ENCODE measurements at places on chromosomes 1 and 21.
A peak's percentile ranks its signal among the peaks of the same experiment; 100 is the strongest.

DNA sequence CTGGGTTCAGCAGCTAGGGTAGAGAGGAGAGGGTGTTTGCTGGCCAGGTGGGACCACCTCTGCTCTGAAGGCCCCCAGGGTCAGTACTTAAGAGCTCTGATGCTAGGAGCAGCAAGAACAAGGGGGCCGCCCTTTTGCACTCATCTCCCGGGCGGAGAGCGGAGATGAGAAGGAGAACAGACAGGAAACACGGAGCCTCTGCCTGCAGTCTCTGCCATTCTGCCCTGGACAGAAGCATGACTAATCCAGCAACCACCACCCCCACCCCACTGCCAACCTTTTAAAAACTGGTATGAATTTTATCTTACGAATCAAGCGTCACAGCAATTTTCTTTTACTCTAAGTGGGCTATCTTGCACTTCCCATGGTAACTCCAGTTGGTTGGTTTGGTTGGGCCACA lies 34.5 kb downstream of the PARP1 start:
- DNase-seq, result no peak
- H3K4me3 ChIP-seq, result no peak overlapping the region
- no peaks in the 10 kb centered on the region for H3K27me3 ChIP-seq
- H3K27ac ChIP-seq, result no peak overlapping the region
- H3K36me3 ChIP-seq, result peaks cover 95% of the 10 kb centered on the region

DNA sequence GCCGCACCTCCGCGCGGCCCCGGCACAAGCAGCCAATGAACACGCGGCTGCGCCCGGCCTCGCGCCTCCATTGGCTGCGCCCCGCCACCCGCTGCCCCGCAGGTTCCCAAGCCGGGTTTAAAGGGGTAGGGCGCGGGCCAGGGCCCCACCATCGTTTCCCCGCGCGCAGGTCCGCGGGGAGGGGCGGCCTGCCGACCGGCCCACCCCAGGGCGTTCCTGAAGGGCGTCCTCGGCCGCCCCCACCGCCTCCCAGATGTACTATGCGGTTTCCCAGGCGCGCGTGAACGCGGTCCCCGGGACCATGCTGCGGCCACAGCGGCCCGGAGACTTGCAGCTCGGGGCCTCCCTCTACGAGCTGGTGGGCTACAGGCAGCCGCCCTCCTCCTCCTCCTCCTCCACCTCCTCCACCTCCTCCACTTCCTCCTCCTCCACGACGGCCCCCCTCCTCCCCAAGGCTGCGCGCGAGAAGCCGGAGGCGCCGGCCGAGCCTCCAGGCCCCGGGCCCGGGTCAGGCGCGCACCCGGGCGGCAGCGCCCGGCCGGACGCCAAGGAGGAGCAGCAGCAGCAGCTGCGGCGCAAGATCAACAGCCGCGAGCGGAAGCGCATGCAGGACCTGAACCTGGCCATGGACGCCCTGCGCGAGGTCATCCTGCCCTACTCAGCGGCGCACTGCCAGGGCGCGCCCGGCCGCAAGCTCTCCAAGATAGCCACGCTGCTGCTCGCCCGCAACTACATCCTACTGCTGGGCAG lies at the start of gene OLIG1:
Gene OLIG1, plus strand, starts transcription at position 148 of the 750 bp plus-strand sequence. Its CDS starts 106 bp downstream, at position 254.
- no peak for DNase-seq
- no peak within 1 kb of the TSS for H3K27ac ChIP-seq
- H3K4me1 ChIP-seq, result peaks cover 18% of the 10 kb centered on the region
- H3K27me3 ChIP-seq, result peaks cover 39% of the 10 kb centered on the region
- H3K36me3 ChIP-seq, result no peaks in the 10 kb centered on the region

GRCh38 chr1:198756470-198756869 lies 117.6 kb downstream of the PTPRC start:
- peaks cover 48% of the 10 kb centered on the region for H3K36me3 ChIP-seq
- no peak overlapping the region for H3K27ac ChIP-seq
- H3K4me1 ChIP-seq, result no peaks in the 10 kb centered on the region
- H3K27me3 ChIP-seq, result no peaks in the 10 kb centered on the region
- DNase-seq, result no peak

DNA sequence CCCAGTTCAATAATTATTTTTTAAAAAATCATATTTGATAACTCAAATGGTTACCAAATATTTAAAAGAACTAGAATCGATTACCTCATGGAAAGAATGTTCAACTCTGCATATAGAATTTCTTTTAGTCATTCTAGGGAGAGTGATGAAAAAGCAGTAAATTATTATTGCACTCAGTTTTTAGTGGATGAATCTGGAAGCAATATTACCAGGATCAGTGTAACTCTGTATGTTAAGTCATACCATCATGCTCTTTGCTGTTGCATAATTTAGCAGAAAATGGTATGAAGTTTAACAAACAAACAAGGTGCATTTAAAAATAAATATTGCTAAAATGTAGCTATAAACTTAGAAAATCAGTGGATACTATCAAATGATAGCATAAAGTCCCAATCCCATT lies 46.1 kb upstream of the ARHGAP29 start:
- H3K27me3 ChIP-seq, result peaks cover 4% of the 10 kb centered on the region
- H3K36me3 ChIP-seq, result no peaks in the 10 kb centered on the region
- no peak for DNase-seq
- H3K4me1 ChIP-seq, result no peaks in the 10 kb centered on the region

GRCh38 chr1:7262611-7263010 lies 477.4 kb downstream of the CAMTA1 start:
- H3K4me1 ChIP-seq, result no peaks in the 10 kb centered on the region
- H3K27ac ChIP-seq, result no peak overlapping the region
- no peak for DNase-seq
- H3K27me3 ChIP-seq, result no peaks in the 10 kb centered on the region
- no peak overlapping the region for H3K4me3 ChIP-seq

DNA sequence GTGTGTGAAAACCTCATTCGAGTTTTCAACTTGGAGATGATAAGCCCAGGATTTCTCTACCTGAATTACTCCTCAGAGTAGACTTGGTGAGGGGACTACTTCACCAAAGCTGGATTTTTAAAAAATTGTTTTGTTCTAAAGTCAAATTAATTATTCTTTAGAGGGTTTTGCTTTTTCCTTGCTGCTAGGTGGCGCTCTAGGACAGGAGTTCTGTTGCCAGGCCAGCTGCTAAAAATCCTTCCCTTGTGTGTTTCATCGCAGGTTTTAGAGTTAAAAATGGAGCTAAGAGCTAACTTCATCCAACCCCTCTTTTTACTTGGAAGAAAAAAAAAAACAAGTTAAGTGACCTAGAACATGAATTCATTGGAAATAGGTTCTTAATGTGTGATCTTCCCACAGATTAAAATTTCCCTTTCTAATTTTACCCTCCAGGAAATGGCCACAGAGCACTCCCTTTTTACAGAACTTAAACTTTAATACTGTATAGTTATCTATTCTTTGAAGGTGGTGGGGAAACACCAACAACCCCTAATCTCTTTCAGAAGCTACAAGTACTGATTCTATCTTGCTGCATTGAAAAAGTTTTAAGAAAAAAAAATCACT lies 36.7 kb upstream of the FAM163A start:
- DNase-seq, result peak; percentile 9
- H3K4me1 ChIP-seq, result no peaks in the 10 kb centered on the region
- no peak overlapping the region for H3K4me3 ChIP-seq
- H3K27me3 ChIP-seq, result no peaks in the 10 kb centered on the region
